ELF-1 (cell line): ENCODE measurements at places on chromosomes 7 and 10.

DNA sequence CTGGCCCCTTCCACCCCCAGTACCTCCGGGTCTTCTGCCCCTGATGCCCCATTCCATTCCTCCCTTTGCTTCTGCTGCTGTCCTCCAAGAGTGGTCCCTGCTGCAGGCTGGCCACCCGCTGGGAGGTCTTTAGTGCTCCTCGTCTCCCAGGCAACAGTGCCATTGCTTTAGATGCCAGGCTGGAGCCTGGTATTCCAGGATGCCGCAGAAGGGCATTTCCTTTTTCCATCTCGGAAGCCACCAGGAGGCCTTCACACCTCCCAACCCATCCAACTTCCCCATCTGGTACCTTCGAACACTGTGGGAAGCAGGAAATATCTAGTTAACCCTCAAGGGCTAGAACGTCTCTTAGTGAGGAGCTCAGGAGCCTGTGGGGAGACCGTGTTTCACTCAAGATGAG, 92.9 kb upstream of the DUSP5 start:
- no peak for DNase-seq

DNA sequence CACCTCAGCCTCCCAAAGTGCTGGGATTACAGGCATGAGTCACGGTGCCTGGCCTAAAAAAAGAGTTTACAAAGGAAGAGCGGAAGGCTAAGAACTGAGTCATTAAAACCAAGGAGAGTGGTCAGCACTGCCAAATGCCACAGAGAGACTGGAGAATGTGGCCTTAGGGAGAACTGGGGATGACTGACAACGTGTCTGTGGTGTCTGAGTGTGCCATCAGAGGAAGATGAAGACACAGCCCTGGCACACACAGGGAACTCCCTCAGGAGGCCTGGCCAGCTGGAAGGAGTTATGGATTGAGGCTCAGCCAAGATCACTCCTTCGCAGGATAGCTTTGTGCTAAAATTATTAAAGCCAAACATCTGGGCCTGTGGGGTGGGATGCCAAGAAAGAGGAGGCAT, 3.9 kb upstream of the INA start:
- DNase-seq, result peak; percentile 83

DNA sequence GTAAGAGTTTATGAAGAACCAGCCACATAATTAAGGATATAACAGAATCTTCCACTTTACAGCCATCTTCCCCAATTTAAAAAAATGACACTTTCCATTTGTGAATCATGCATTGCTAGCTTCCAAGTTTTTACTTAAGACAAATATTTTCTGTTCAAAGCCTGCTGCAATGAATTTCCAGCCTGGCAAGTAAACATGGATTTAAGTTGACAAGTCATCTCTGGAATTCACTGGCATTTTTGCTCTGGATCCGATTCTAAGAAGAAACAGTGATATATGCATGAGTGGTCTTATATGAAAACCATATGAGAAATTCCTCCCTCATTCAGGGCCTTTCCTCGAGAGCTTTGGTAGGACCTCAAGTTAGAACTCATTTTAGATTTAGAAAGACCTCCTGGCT, 116.1 kb upstream of the CDCA7L start:
- no peak for DNase-seq

GRCh38 chr10:122176232-122177213, 94.6 kb upstream of the BTBD16 start:
- peak; percentile 50 for DNase-seq

- no peak for DNase-seq
These were observed 147.1 kb downstream of the PLXNA4 start for GRCh38 chr7:132429181-132429580.

DNA sequence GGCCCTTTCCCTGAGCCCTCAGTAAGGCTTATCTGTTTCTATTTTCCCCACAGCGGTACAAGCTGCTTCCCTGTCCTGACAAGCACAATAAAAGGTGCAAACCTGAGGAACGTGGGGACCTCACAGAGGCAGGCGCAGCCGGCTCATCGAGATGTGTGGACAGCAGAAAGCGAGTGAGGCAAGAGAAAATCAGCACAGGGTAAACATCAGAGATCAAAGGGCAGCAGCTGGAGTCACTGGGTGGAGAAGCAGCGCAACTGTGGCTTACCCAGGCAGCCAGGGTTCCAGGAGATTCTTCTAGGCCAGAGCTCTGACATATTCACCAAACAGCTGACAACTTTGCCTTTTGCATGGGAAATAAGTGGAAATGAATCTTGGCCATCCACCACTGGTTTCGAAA, 212.6 kb downstream of the WDR11 start:
- DNase-seq, result peak; percentile 47

GRCh38 chr7:44348300-44348699, 22.9 kb upstream of the CAMK2B start:
- peak; percentile 67 for DNase-seq

DNA sequence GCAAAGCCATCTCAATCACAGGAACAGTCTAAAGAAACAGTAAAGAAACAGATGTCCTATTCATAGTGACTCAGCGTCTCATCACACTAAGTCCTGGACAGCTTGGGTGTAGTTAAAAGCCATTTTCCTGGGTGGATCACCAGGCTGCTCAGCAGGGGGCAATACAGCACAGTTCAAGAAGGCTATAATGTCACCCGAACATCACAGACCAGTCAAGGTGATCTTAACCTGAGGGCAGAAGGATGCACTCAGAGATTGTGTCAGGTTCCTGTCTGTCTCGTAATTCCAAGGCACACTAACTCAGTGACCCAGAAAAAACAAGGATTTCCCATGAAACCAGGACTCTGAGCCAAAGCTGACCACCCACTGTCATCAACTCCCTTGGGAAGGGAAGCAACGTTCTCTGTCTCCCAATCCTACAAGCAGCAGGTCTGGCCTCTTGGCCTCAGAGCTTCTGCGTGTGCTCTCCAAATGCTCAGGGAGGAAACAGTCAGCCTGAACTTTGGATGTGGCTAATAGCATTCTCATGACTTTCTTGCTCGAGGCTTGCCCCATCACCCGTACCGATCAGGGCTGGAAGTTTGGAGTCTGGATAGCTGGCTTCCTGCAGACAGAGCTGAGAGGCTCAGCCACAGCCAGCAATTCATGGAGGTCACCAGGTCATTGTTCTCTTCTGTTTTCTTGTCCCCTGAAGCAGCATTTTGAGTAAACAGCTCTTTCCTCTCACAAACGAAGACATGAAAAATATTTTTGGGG, 90.4 kb upstream of the FAM171A1 start:
- peak; percentile 73 for DNase-seq

- DNase-seq, result peak; percentile 92
These were observed 11.5 kb upstream of the DNAJC12 start for GRCh38 chr10:67849331-67850011.

DNA sequence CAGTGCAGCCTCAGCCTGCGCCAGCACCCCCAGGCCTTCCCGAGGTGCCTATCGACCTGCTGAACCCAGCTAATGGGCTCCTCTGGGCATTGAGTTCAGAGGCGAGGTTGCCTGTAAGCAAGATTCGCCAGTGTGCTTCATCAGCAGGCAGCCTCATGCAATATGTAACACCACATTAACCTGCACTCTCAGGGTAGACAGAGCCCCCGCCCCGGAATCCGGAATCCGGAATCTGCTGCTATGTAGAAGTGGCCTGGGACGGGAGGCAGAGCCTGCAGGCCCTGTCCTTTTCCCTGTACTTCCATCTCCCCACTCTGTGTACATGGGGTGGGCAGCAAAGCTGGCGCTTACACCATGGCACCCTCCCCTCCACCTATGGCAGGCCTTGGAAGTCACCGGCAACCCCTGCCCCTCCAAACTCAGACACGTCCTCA, 83.9 kb upstream of the RET start:
- DNase-seq, result no peak

DNA sequence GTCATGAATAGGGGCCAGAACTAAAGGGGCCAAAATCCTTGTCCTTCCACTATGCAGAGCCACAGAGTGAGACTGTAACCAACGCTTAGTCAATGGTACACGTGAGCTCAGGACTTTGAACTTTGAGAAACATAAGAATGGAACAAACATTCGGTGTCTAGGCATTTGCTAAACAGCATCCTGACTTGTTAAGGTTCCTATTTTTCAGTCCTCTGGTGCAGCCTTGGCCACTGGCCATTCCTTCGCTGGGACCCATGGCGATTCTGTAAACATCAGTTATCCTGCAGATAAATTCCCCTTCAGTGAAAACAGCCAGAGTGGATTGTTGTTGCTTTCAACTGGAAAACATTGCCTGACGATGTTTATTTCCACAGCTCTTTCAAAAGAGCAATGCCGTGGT, 266.8 kb downstream of the SORCS1 start:
- no peak for DNase-seq

DNA sequence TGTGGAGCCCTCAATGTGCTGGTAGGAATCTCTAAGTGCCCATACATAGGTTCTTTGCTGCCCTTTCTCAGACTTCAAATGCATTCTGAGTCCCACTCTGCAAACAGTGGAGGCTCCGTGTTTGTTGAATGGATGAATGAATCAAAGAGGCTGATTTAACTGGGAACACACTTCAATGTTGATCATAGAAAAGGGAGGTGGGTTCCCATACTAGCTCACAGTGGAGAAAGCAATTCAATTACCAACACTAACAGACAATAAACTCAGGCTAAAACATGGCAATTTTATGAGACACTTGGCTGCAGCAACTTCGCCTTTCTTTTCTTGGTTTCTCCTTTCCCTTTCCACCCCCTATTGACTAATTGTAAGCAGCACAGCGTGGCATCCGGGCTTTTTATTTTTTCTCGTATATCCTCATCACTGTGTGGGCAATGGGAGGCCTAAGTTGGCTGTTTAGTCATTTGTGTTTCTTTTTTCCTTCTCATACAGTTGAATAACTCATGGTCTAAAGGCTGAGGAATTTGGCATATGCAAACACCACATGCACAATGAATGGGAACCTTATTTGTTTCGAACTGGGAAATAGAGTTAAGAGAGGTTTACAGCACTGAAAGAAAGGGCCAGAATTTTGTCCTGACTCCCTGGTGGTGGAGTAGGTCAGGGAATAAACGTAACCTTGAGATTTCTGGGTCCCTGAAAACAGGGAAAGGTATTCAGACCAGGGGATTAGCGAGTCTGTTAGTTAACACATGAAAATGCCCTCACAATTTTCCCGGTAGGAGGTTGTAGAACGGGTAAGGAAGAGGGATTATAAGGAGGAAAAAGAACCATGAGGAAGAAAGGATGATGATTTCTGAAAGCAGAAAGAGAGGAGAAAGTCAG, 858.5 kb downstream of the KCNMA1 start:
- DNase-seq, result peak; percentile 34

- DNase-seq, result no peak
These were observed 467.4 kb upstream of the FZD8 start for GRCh38 chr10:36109399-36110023.

DNA sequence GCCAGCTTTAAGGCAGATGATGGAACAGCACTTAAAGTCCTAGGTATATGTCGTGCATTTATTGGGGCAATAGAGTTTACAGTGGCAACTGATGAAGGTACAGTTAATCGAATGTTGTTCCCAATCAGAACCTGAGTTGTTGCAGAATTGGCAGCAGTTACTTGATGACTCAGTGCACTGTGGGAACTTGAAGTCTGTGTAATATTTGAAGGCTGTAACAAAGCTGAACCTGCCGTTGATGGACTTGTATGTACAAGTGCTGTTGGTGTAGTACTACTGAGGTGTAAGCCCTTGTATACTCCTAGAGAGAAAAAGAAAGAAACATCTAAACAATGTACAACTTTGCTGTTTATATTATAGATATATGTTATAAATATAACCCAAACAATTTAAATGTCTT, 75.3 kb downstream of the EPC1 start:
- DNase-seq, result no peak

- no peak for DNase-seq
These were observed 56.3 kb downstream of the ZMIZ1 start for GRCh38 chr10:79125092-79125491.
